ENCODE measurements at places on chromosomes 12 and 14. TPM values are rescaled to one million over a fixed set of nuclear protein-coding genes. Genes with fewer than 3 reads are reported as not detected.

Gene ASIC1
- 0.85 TPM for total RNA-seq

Gene ACSM4
- not detected for total RNA-seq

Gene VWF
- 4.4 TPM for total RNA-seq

Gene CCDC88C
- 0.77 TPM for total RNA-seq

Gene KLHDC1
- total RNA-seq, result 1.9 TPM

Gene ZBTB42
- total RNA-seq, result 1.7 TPM

Gene AQP6
- total RNA-seq, result under 0.01 TPM

Gene CLMN
- 3.9 TPM for total RNA-seq

Gene SEL1L
- total RNA-seq, result 209 TPM

Gene PPP1R13B
- total RNA-seq, result 7.3 TPM

Gene ZNF839
- total RNA-seq, result 9.4 TPM

Measured in regular cardiac myocyte (primary cell).